ENCODE measurements at places on chromosomes 11 and 22.

GRCh38 chr22:30453731-30454510 lies 17.9 kb downstream of the SEC14L3 start:
- peaks cover 17% of the 10 kb centered on the region for H3K27me3 ChIP-seq
- H3K4me1 ChIP-seq: no peaks in the 10 kb centered on the region
- H3K27ac ChIP-seq: no peak overlapping the region
- peak; percentile 18 for DNase-seq

- no peak for DNase-seq
- H3K4me3 ChIP-seq: no peak overlapping the region
- H3K27me3 ChIP-seq: peaks cover 14% of the 10 kb centered on the region
Measured at GRCh38 chr11:94655291-94655690, 88.1 kb downstream of the PIWIL4 start.

- no peaks in the 10 kb centered on the region for H3K27me3 ChIP-seq
- no peak overlapping the region for H3K27ac ChIP-seq
- no peak overlapping the region for H3K4me3 ChIP-seq
Measured at GRCh38 chr11:123093739-123094138, 31.8 kb upstream of the HSPA8 start.

GRCh38 chr11:59918987-59919589 lies 19.1 kb upstream of the OOSP1 start:
- H3K36me3 ChIP-seq: peaks cover 4% of the 10 kb centered on the region
- no peak overlapping the region for H3K27ac ChIP-seq
- no peak for DNase-seq
- H3K4me3 ChIP-seq: no peak overlapping the region
- no peaks in the 10 kb centered on the region for H3K27me3 ChIP-seq
- no peaks in the 10 kb centered on the region for H3K4me1 ChIP-seq

- peaks cover 20% of the 10 kb centered on the region for H3K36me3 ChIP-seq
- H3K4me1 ChIP-seq: peaks cover 36% of the 10 kb centered on the region
- H3K4me3 ChIP-seq: no peak overlapping the region
- DNase-seq: no peak
- H3K27me3 ChIP-seq: no peaks in the 10 kb centered on the region
- H3K27ac ChIP-seq: no peak overlapping the region
Measured at GRCh38 chr11:75910426-75911145, 95.6 kb downstream of the UVRAG start.

DNA sequence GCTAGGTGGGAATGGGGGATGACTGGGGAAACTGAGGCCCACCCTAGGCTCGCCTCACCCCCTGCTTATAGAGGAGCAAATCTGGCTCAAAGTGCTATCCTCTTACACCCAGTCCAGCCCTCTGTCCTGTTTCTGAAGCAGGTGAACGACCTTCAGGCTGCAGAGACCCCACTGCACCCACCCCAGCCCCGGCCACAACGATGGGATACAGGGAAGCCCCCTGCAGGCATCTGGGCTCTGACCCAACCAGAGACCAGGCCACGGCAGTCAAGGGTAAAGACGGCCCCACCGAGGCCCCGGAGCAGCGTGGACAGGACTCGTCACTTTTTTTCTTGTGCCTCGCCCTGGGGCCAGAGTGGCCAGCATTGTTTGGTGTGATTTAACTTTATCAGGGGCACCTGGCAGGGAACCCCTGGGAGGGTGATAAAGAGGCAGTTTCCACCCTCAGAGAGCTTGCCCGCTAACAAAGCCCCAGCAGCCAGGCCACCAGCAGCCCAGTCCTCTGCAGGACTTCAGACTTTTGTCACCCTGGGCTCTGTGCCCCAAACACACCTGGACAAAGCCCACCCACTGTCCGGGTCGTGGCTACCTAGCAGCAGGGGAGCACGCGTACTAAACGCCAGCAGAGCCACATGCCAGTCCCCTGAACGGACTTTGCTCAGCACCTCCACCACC lies 612.6 kb downstream of the TBC1D22A start:
- no peak for DNase-seq
- H3K36me3 ChIP-seq: peaks cover 3% of the 10 kb centered on the region
- no peaks in the 10 kb centered on the region for H3K4me1 ChIP-seq
- H3K27me3 ChIP-seq: no peaks in the 10 kb centered on the region
- no peak overlapping the region for H3K4me3 ChIP-seq
- no peak overlapping the region for H3K27ac ChIP-seq

GRCh38 chr11:84819128-84819527 lies 808.0 kb downstream of the DLG2 start:
- H3K4me3 ChIP-seq: no peak overlapping the region
- H3K36me3 ChIP-seq: no peaks in the 10 kb centered on the region
- no peaks in the 10 kb centered on the region for H3K4me1 ChIP-seq
- H3K27me3 ChIP-seq: no peaks in the 10 kb centered on the region

- H3K4me1 ChIP-seq: no peaks in the 10 kb centered on the region
- H3K4me3 ChIP-seq: no peak overlapping the region
- H3K27ac ChIP-seq: no peak overlapping the region
- H3K27me3 ChIP-seq: peaks cover 58% of the 10 kb centered on the region
Measured at GRCh38 chr11:71253794-71254193, 1.4 kb upstream of the SHANK2 start.

GRCh38 chr22:19770349-19771220 lies 10.0 kb downstream of the TBX1 start:
- no peak overlapping the region for H3K4me3 ChIP-seq
- H3K27me3 ChIP-seq: peaks cover 79% of the 10 kb centered on the region
- DNase-seq: no peak
- H3K27ac ChIP-seq: no peak overlapping the region
- no peaks in the 10 kb centered on the region for H3K36me3 ChIP-seq
- H3K4me1 ChIP-seq: peaks cover 4% of the 10 kb centered on the region

DNA sequence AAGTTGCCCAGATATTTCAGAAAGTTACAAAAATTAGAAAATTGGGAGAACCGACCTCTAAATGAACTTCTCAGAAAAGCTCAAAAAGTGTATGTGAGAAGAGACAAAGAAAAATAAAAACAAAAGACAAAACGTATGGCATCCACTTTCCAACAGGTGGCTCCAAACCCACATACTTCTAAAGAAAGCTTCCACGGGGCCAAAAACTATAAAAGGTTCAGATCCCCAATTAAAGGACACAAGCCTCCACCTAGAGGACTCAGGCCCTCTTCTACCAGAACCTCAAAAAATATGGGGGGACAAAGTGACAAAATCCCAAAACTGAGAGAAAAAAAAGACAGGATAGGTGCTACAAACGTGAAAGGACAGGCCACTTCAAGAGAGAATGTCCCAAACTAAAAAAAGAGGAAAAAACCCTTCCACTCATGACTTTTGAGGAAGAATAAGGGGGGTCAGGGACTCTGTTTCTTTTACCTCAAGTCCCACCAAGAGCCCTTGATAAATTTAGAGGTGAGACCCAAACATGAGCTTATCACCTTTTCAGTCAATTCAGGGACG lies 8.8 kb downstream of the SCGB2A1 start:
- no peaks in the 10 kb centered on the region for H3K36me3 ChIP-seq
- no peak overlapping the region for H3K27ac ChIP-seq
- peaks cover 18% of the 10 kb centered on the region for H3K27me3 ChIP-seq
- H3K4me3 ChIP-seq: no peak overlapping the region

DNA sequence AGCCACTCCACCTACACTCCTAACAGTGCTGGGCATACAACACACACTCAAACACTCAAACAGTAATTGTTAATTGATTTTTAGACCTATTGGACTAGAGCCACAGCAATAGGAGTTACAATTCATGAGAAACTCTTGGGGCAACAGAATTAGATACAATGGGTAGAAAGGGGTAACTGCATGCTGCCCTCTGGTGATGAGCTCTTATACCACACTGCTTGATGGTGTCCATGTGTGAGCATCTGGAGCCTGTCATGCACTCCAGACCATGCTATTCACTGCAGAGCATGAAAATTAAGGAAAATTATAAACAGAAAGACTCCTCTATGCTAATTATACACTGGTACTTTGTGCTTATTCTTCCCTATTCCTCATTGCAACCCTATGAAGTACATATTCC lies 975.5 kb upstream of the CCDC90B start:
- H3K4me1 ChIP-seq: no peaks in the 10 kb centered on the region
- H3K27ac ChIP-seq: no peak overlapping the region

DNA sequence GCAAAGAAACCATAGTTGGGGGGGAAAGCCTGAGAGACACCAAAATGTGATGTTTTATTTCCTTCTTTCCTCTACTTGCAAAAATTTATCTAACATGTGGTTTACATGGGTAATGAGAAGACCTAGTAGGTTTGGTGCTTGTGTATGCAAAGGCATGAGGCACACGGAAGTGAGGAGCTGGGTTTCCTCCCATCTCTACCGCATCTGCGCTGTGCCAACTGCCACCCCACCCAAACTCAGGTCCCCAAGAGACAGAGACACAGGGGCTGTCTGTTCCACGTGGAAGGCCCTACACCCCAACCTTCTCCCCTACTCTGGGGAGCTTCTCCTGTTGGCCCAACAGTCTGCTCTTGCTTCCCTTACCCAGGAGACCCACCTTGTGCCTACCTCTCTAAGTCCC lies 4.8 kb downstream of the RTL6 start:
- no peak for DNase-seq
- peaks cover 43% of the 10 kb centered on the region for H3K36me3 ChIP-seq
- peak overlapping the region; percentile 78 for H3K27ac ChIP-seq
- H3K4me3 ChIP-seq: peak overlapping the region; percentile 12
- H3K27me3 ChIP-seq: no peaks in the 10 kb centered on the region
- peaks cover 35% of the 10 kb centered on the region for H3K4me1 ChIP-seq

- H3K4me1 ChIP-seq: no peaks in the 10 kb centered on the region
- no peak overlapping the region for H3K27ac ChIP-seq
- no peak for DNase-seq
- no peak overlapping the region for H3K4me3 ChIP-seq
- peaks cover 2% of the 10 kb centered on the region for H3K36me3 ChIP-seq
Measured at GRCh38 chr11:27611947-27612455, 88.3 kb downstream of the BDNF start.

DNA sequence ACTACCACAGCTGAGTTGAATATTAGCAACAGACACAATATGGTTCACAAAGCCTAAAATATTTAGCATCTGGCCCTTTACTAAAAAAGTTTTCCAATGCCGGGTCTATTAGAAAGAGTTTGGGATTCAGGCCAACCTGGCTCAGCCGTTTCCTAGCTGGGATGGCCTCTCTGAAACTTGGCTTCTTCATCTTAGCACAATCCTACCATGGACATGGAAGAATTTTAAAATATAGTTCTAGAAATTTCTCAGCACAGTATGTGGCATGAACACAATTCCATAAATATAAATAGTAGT lies 103.8 kb downstream of the RRAS2 start:
- H3K27me3 ChIP-seq: no peaks in the 10 kb centered on the region
- no peak for DNase-seq
- no peak overlapping the region for H3K27ac ChIP-seq

GRCh38 chr11:46414879-46415278 lies 23.3 kb upstream of the CHRM4 start:
- H3K4me1 ChIP-seq: peaks cover 28% of the 10 kb centered on the region
- H3K27me3 ChIP-seq: no peaks in the 10 kb centered on the region
- no peak for DNase-seq
- H3K4me3 ChIP-seq: no peak overlapping the region

DNA sequence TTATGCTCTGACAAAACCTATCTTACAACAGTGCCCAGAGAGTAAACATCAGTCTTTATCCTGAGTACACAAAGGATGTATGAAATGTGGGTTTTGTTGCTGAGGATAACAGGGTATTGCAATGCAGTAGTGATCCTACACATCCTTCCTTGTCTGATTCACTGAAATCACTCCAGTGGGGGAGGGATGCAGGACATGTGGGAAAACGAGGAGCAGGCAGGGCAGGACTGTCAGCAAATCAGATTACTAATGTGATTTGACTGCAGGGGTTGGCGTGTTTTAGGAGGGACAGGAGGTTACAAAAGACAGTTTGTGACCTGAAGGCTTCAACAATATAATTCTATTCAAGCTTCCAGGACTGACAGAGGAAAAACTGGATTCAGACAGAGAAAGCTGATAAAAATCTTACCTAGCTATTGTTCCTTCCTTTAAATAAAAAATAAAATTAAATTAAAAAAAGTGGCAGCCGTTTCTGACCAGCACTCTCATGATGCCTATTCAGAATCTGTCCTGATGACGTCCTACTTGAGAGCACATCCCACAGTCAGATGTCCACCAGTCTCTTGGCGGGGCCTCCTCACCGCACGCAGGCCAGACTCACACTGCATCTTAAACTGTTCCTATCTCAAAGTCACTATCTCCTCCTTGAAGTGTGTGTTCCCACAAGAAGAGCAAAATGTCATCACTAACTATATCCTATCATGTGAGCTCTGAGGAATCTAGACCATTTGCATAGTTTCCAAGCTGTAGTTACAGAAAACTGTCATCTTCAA lies 50.6 kb upstream of the MN1 start:
- H3K36me3 ChIP-seq: peaks cover 42% of the 10 kb centered on the region
- H3K27ac ChIP-seq: no peak overlapping the region
- H3K27me3 ChIP-seq: no peaks in the 10 kb centered on the region
- no peak for DNase-seq

DNA sequence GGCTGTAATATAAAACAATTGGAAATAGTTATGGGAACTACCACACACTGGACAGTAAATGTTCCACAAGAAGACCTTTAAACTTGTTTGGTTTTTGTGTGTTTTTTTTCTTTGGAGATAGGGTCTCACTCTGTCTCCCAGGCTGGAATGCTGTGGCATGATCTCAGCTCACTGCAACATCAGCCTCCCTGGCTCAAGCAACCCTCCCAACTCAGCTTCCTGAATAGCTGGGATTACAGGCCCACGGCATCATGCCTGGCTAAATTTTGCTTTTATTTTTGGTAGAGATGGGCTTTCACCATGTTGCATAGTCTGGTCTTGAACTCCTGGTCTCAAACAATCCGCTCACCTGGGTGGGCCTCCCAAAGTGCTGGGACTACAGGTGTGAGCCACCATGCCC lies 121.0 kb downstream of the MPPED2 start:
- no peak overlapping the region for H3K27ac ChIP-seq
- H3K4me1 ChIP-seq: no peaks in the 10 kb centered on the region
- no peak for DNase-seq
- H3K36me3 ChIP-seq: no peaks in the 10 kb centered on the region

DNA sequence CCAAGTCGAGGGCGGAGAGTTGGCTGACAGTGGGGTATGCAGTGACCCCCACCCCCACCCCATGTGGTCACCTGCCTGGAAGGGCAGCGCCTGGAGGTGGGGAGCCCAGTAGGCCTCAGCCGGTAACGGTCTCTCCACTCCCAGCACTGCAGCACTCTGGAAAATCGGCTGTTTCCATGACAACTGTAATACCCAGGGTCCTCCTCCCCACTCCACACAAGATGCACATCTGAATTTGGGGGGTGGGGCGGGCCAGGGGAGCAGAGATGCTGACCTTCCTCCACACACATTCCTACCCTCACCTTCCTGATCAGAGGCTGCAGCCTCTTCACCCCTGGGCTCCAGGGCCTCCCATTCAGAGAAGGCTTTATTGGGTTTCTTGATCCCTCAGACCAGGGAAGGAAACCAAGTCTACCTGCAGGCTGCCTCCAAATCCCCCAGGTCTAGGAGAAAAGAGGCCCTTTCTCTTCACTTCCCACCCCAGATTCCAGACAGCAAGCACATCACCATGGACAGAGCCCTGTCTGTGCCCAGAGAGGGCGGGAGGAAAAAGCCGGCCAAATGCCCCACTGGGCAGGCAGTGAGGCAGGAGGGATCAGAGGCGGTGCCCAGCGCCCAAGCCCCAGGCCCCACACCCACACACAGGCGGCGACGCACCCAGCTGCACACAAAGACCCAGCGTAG lies 46.5 kb downstream of the SLC22A12 start:
- no peak for DNase-seq
- H3K4me3 ChIP-seq: no peak overlapping the region
- H3K4me1 ChIP-seq: peaks cover 6% of the 10 kb centered on the region

- no peak overlapping the region for H3K27ac ChIP-seq
- no peak overlapping the region for H3K4me3 ChIP-seq
- H3K36me3 ChIP-seq: no peaks in the 10 kb centered on the region
- no peaks in the 10 kb centered on the region for H3K27me3 ChIP-seq
Measured at GRCh38 chr11:12429155-12429554, 51.8 kb downstream of the PARVA start.

Data from activated naive CD8-positive, alpha-beta T cell treated with anti-CD3 and anti-CD28 coated beads for 36 hours (primary cell).